NCI-H1694 (cell line): ENCODE measurements at places on chromosomes 3 and 15.

DNA sequence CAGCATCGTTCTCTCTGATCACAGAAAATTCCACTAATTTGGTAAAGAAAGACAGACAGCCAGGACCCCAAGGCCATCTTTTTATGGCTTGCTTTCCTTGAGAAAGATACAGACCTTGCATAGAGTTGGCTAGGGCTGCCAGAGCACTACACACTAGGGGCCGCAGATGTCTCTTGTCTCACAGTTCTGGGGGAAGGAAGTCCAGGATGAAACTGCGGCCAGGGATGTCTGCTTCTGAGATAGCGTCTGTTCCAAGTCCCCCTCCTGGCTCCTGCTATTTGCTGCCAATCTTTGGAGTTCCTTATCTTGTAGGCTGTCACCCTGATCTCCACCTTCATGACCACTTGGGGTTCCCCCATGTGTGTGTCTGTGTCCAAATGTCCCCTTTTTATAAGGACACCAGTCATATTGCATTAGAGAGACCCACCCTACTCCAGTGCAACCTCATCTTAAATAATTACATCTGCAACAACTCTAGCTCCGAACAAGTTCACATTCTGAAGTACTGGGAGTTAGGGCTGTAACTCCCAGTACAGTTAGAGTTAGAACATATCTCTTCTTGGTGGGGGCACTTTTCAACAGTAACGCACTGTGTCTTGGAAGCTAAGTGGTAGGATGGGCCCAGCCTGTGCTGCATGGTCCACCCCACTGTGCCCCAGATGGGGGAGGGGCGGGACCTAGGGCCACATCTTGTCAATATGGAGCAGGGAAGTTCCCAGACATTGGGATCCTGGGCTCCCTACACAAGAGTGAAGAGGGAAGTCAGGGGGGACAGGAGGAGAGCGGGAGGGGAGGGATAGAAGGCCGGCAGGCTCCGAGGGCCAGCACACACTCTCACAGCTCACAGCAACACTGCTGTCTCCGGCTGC lies 42.2 kb downstream of the KLF15 start:
- DNase-seq, result no peak

- DNase-seq, result no peak
These were observed 28.3 kb upstream of the TMEM42 start for GRCh38 chr3:44833394-44833793.

DNA sequence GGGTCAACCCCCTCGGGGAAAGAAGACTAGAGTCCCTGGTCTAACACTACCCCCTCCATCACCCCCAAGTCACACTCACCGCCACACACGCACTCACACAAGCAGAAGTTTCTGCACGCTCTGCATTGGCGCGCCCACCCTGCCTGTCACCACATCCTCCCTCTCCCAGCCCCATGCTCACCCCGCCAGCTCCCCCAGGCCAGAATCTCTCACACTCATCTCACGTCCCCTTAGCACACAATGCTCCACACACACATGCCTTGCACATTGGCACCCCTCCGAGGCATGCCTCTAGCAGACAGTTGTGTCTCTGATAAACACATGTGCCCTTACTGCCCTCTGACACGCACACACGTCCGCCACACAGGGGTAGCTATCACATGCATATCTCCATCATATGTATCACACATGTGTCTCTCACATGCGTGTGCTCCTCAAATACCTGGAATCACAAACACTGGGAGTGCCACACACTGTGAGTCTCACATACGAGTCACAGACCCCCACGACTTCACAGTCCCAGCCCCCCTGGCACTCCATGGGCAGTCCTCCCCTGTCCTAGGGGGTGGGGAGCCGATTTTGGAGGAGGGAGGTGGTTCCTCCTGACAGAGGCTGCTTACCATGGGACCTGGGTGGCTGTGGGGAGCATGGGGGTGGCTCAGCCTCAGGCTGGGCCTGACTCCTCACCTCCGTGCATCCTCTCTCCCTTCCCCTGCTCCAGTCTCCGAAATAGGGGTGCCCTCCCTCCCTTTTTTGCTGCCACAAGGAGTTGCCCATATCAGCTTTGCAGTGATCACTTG lies 898 bp downstream of the FBLN2 start:
- DNase-seq, result no peak

DNA sequence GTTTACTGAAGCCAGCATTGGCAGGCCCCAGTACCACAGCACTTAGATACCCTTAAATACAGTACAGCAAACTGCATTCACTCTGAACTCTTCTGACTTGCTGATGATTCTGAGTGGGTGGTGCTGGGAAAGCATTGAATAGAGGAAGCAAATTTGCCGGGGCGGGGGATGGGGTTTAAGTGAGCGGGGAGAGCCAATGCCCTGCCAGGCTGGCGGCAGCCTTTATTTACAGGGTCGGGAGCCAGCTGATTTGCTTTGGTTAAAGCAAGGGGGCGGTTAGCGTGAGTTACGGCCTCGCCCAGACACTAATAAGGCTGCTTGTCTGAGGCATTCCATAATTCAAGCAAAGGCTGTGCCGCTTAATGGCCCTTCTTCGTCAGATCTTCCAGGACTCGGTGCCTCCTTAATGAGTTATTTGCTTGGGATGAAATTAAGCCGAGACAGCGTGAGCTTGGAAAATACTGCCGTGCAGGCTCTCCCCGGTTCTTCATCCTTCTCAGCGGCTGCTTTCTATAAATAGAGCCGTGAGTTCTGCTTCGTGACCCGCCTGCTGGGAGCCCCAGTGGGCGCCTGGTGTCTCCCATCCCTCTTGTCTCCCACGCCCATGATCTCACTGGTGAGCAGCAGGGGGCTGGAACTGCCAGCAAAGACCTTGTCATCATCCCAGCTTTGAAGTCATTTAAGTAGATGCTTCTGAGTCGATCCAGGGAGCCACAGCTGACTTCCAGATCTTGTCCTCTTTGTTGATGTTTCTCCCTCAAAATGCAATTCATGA lies 25.8 kb downstream of the SPSB4 start:
- DNase-seq, result no peak

DNA sequence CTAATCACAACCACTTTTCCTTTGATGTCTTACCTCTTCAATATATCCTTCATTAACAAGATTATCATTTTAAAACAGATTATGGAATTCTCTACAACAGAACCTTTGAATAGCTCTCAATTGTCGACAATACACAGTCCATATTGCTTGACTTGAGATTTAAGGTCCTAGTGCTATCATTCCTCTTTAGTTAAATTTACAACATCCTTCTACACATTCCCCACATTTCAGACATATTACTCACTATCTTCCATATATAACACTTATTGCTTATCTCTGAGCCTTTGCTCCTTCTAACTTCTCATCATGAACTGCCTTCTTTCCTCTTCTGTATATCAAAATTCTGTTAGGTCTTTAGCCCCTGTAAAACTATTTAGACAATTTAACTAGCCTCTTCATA lies 247.0 kb downstream of the STXBP5L start:
- no peak for DNase-seq

GRCh38 chr3:56488812-56489600 lies 20.7 kb upstream of the ERC2 start:
- DNase-seq, result no peak

DNA sequence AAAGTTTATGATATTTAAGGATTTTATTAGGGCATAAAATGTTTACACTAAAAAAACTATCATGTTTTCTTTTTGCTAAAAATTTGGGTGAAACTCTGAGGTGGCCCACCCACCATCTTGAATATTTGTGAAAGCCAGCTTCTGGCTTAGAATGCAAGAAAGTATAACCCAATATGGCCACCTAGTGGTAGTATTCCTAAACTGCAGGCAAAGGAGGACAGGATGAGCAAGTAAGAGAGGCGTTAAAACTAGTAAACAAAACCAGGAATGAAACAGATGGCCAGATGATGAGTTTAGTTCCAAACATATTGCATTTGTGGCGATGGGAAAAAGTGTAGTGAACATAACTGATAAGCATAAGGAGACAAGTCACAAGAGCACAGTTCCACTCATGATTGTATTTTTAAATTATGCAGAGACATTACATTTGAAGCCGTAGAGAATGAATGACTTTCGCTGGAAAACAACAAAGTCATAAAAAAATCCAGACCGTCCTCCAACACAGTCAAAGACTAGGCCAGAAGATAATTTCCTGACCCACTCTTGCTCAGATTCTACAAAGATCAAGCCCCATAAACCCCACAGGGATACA lies 103.3 kb upstream of the PRTG start:
- DNase-seq, result peak; percentile 88

DNA sequence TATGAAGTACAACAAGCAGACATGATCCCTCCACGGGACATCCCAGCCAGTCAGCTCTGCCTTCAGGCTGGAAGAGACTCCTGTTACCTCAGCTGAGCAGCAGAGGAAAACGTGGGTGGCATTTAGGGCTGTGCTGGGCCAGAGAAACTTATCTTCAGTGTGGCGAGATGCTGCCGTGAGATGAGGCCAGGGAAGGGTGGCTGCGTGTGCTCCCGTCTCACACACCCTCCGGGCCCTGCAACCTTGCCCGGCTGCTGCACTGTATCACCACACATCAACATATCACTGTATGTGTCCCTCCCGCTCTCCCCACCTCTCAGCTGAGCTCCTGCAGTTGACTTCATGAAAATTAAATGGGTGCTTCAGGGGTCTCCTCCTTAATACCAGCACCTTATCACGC lies 23.4 kb downstream of the BMF start:
- DNase-seq, result no peak

GRCh38 chr3:172094621-172095557 lies 55.5 kb downstream of the FNDC3B start:
- no peak for DNase-seq

DNA sequence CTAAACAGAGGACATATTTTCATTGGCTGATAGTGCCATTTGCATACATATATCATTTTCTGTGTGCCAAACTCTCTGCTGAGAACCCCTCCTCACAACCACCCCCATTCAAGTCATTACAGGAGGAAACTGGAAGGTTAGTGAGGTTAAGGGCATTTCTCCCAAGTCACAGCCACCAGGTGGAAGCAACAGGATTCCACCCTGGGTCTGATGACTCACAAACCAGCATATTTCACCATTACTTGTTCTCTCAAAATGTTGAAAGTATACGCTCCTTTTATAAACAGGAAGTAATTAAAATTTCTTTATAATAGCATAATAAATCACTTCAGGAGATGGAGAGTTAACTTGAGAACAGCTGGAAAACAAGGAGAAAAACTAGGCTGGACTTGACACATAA lies 398.6 kb upstream of the WNT5A start:
- no peak for DNase-seq

DNA sequence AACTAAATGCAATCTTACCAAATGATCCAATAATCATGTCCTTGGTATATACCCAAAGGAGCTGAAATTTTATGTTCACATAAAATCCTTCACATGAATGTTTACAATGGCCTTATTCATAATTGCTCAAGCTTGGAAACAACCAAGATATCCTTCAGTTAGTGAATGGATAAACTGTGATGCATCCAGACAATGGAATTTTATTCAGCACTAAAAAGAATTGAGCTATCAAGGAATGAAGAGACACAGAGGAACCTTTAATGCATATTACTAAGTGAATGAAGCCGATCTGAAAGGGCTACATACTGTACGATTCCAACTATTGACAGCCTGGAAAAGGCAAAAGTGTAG lies 168.4 kb downstream of the PDE8A start:
- DNase-seq, result no peak

- DNase-seq, result no peak
These were observed 195.2 kb downstream of the ALCAM start for GRCh38 chr3:105561876-105562275.

DNA sequence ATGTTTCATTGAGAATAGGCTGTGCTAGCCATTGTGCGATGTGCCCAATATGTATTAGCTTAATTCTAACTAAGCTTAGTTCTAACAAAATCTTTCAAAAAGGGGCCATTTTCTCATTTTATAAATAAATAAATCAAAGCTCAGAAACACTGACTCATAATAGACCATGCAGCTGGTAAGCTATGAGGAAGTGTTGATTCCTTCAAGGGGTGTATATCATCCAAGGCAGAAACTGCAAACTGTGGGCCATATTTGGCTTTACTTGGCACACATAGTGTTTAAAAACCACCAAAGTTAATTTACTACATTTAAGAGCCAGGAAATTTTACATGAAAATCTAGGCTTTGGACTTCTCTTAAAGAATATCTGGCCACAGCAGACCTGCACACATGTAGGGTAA lies 136.5 kb downstream of the ZNF621 start:
- DNase-seq, result no peak

DNA sequence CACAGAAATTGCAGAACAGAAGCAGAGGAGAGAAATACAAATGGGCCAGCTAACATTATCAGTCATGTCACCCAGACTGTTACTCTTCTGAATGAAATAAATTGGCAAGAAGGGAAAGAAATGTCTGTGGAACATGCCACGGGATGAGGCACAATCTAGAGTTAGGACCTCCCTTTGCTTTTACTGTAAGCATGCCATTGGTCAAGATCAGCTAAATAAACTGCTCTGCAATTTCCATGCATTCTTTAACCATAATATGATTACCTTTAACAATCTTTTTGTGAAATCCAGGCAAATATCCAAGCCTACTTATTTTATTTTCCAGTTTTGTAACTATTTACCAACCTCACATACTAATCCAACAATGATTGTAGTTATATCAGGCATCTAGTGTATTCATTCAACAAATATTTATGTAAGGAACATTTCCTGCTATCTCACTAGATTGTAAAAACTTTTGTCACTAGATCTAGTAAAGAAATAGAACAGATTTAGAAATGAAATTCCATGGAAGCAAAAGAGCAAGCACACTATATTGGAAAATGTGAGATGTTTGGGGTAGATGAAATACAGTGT lies 383.4 kb downstream of the MECOM start:
- no peak for DNase-seq

DNA sequence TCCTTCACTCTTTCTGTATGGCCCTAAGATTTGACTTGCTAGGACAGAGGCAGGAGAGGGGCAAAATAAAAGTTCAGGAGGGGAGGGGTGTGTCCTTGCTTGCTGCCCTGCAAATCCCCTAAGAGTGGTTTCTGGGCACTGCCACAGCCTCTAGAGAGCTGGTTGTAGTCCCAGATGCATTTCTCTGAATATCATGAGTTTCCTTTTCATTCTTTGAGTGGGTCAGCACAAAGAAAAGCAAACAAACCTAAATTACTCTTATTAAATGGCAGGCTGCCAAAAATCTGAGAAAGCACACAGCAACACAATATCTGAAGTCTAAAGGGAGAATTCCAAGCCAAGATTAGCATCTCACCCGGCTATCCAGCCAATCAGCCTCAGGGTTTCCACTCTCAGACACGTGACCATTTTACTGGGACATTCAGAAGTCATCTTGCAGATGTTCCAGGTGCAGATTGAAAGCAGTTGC lies 919.3 kb downstream of the TUSC7 start:
- no peak for DNase-seq

DNA sequence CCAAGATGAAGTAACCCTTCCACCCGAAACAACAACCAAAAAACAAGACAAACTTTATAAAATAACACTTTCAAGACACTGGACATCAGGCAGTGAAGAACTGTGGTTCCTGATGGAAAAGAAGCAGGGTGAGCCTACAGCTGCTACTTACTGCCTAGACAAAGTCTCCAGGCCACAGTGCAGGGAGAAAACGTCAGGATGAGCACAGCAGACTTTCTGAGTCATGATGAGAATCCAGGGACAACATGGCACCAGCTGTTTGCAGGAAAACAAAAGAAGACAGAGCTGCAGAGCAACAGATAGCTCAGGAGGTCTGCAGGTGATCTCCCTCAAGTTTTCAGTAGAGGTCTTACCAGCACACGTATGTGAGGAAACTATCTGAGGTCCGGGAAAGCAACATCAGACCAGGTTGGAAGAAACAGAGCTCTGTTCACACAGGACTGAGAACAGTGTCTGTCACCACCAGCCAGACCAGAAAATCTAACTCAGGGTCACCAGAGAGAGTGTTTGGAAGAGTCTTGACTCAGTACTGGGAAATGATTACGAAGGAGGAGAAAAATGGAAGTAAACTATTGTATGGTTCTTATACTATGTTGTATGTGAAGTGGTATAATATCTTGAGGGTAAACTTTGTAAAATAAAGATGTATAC lies 108.9 kb downstream of the ANO10 start:
- no peak for DNase-seq
